ENCODE measurements at places on chromosomes 2 and 18.

- no peak for DNase-seq
Observed at GRCh38 chr2:218015586-218016521, 13.1 kb upstream of the TNS1 start.

DNA sequence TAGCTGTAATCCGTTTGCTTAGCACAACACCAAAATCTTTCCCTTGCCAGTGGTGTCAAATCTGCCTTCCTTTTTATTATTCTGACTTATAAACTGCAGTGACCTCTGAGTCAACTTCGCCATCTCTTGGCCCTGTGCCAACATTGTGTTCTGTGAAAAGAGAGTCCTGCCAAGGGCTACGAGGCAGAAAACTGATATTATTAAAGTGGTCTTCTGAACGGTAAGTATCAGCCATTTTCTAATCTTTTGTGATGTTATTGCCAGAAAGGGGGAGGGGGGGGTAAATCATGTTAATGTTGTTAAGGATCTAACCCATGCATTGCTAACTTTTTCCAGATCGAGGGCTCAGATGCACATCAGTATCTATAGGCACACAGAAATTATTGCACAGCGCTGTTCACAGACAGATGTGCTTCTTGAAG, 121.5 kb upstream of the LTBP1 start:
- no peak for DNase-seq

- no peak for DNase-seq
Observed at GRCh38 chr2:224870341-224870740, 154.2 kb upstream of the CCDC195 start.

DNA sequence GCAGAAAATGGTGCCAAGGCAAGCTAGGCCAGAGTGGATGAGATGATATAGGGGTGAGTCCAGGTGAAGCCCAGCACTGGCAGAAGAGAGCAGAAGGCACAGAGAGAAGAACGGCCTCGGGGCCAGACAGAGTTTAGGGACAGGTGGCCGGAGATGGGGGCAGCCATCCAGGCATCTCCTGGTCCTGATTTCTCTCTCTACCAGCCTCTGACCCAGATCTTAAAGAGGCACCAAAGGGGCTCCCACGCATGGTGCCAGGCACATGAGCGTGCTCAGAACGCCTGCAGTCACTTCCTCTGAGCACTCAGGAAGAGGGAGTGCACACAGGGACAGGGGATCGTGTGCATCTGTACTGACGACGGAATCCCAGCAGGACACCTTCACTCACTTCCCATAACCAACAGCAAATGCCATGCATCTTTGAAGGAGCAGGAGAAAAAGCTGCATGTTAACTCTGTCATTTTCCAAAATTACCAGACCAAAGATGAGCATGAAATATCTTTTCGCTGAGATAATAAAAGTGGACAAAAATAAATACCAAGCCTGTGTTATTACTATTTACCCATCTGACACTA, 427.8 kb upstream of the MYT1L start:
- DNase-seq = no peak

GRCh38 chr2:143833015-143833660, 686.8 kb downstream of the ZEB2 start:
- no peak for DNase-seq

GRCh38 chr2:143964891-143965290, 555.0 kb downstream of the ZEB2 start:
- DNase-seq = no peak

DNA sequence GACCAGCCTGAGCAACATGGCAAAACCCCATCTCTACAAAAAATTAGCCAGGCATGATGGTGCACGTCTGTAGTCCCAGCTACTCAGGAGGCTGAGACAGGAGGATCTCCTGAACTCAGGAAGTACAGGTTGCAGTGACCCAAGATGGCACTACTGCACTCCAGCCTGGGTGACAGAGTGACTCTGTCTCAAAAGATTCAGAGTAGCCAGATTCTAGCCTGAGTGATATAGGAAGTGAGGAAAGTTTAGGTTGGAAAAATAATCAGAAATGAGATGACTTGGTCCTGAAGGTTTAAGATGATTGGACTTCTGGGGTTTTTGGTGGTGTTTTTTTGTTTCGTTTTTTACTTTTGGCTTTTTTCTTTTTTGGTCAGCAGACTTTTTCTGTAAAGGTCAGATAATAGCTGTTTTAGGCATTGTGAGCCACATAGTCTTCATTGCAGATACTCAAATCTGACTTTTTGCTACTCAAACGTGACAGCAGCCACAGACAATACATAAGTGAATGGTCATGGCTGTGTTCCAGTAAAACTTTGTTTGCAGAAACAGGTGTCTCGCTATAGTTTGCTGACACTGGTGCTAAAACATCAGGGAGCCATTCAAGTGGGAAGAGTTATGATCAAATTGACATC, 104.1 kb upstream of the UBXN4 start:
- peak; percentile 31 for DNase-seq
